ENCODE measurements at places on chromosomes 16 and 17. TPM values are rescaled to one million over a fixed set of nuclear protein-coding genes. Genes with fewer than 3 reads are reported as not detected.

DNA sequence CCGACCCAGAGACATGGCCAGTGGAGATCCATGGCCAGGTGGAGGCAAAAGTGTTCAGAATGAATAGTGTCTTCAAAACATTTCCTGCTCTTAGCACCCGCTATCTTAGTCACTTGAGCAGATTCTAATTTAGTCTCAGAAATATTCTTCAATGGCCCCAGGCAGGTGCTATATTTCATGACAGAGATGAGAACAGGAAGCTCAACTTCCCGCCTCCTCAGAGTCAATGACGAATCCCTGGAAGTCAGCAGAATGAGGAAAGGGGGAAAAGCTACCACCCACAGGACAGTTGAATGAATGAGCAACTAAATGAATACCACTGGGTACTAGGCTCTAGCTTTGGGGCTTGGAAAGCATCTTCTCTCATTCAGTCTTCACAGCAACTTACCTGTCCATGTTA lies 147.2 kb downstream of the ASIC2 start:
- DNase-seq = no peak

DNA sequence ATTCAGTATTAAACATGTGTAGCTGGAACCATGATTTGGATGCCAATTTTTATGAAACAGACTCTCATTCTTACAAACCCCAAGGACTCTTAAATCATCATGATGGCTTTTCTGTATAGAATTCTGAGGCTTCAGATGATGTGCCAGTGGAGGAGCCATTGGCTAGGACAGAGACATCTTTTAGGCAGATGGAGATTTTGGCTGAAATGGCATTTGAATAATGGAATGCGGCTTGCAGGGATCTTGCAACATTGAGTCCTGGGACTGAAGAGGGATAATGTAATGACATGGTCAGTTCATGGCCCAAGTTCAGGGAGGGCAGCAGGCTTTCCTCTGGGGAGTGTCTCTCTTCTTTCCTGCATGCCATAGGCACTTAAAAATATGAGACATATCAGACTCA lies 172.4 kb downstream of the ABCA8 start:
- DNase-seq = no peak

Gene PDXDC1
- 69.1 TPM for total RNA-seq

GRCh38 chr17:79615446-79615845 lies 4.6 kb upstream of the RBFOX3 start:
- no peak for DNase-seq

- no peak for DNase-seq
These were observed 773 bp downstream of the CENPX start for GRCh38 chr17:82021900-82022309.

Gene KCTD11
- total RNA-seq = 3.4 TPM

DNA sequence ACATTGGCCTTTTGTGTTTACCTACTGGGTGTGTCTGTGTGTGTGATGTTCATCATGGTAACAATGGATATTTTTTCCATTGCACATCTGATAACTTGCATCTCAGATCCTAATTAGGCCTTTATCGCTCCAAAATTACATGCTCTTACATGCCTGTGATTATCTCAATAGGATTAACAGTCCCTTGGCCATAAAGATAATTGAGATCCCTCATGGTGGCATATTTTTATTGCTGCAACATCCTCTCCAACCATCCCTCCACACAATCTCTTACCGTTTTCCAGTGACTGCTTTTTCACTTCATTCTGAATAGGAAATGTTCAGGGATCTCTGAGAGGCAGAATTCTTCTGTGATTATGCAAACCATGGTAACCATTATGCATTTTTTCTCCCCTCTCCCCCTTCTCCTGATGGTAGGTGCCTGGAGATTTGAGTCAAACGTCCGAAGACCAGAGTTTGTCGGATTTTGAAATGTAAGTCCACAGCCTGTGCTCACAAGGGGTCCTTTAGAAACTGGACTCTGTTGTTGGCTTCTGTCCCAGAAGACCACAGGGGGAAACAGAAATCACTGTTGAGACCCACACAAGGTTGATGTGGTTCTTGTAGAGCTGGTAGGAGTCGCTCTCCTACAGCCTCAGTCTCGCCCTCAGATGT lies 405.5 kb downstream of the CPPED1 start:
- peak; percentile 43 for DNase-seq

DNA sequence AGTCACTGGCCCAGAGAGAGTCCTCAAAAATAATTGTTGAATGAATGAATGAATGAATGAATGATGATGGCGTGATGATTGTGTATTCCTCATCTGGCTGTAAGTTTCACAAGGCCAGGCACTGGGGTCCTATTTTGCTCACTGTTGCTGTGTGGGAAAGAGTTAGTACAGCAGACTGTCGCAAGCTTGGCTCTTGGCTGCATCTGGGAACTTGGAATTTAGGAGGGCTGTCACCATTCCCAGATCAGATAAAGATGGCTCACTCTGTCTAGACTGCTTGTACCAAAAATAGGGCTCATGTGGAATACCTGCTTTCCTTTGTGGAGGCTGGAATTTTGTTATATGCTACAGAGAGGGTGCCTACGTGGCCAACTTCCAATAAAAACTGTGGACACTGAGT lies 530.6 kb downstream of the WWOX start:
- DNase-seq = no peak

DNA sequence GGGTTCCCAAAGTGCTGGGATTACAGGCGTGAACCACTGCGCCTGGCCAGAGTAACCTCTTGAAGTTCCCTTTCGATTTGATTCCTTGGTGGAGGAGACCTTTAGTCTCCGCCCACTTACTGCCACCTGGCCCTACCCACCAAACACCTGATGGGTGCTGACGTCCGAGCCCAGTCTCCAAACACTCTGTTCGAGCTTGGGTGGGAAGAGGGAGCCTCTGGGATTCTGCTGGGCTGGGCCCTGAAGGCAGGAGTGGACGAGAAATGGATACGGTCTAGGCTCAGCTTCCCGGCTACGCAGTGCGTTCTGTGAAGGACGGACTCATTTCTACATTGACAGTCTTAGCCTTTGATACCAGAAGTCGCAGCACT lies 870 bp upstream of the ITGA3 start:
- DNase-seq = peak; percentile 43

DNA sequence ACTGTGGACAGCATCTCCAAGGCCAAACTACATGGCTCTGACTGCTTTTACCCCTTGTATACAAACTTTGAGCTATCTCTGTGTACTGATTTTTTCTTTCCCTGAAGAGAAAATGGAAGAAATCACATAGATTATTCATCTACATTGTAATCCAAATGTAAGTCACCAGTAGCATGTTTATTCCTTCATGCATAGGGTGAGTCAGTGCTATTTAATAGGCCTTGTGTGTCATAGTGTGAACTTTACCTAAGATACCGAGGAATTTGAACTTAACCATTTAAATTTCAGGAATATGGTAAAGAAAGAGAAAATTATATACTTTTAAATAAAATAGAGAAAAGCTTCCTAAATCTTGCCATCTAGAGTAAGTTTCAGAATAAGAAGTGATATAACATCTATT lies 16.5 kb downstream of the PHKB start:
- no peak for DNase-seq

Gene AHSP
- 4.2 TPM for total RNA-seq

- no peak for DNase-seq
These were observed 65.9 kb upstream of the TNRC6C start for GRCh38 chr17:77892469-77893143.

DNA sequence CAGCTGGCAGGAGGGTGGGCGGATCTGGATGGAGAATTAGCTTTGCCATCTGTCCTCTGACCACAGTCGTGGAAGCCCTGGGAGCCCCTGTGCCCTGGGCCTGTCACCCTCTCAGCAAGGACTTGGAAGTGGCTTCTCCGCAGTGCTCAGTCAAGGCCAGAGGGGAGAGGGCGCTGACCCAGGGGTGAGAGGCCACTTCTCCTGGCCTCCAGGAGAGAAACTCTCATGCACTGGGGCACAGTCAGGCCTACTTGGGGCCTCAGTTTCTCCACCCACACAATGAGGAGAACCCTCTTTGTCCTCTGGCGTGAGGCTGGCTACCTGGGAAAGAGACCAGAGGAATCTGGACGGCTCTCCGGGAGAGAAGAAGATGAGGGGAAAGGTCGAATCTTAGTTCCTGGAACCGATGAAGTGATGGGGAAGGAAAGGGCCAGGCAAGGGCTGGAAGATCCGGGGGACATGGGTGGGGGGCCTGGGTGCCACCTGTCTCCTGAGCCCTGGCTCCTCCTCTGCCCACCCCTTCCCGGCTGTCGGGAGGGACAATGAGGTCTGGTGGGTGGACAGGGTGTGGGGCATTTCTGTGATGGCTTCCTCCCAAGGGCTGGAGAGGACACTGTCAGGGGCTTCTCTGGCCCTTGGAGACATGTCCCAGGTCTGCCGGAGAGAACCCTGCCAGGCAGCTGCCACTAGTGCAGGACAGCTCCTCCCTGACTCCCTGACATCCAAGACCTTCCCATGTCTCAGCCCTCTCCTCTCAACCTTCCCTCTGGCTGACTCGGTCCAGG lies 9.0 kb upstream of the ARHGAP27 start:
- DNase-seq = no peak

DNA sequence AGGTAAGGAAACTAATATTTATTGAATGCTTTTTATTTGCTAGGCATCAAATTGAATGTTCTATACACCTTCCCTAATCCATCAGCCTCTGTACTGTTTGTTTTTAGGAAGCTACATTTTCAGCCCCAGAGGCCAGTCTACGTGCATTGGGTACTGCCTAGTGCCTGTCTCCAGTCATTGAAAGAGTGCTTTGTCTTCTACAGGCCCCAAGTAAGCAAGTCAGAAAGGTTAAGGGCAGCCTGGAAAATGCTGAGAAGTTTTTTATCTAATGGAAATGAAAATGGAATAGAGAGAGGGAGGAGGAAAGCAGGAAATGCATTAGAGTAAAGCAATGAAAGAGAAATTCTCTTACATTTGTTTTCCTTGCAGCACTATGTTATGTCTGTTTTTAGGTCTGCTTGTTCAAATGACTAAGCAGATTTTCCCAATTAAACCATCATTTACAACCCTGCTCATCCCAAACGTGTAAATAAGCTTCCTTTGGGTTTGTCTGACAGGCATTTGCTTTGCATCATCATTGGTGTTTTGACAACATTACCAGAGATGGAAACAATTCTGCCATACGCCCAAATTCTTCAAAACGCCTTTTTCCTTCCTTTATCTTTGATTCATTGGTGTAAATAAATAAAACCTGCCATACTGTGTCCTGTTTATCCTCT lies 116.0 kb upstream of the GOT2 start:
- DNase-seq = peak; percentile 52

GRCh38 chr16:2250652-2251295 lies 613 bp downstream of the ECI1 start:
- DNase-seq = peak; percentile 39

DNA sequence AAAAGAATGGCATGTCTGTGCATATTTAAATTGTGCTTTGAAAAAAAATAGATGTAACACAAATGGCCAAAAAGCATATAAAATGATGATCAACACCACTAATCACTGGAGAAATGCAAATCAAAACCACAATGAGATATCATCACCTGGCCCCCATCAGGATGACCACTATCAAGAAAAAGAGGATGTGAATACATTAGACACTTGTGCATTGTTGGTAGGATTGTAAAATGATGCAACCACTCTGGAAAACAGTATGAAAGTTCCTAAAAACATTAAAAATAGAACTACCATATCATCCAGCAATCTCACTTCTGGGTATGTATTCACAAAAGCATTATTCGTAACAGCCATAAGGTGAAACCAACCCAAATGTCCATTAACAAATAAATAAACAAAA lies 91.5 kb downstream of the SPAG9 start:
- DNase-seq = no peak

DNA sequence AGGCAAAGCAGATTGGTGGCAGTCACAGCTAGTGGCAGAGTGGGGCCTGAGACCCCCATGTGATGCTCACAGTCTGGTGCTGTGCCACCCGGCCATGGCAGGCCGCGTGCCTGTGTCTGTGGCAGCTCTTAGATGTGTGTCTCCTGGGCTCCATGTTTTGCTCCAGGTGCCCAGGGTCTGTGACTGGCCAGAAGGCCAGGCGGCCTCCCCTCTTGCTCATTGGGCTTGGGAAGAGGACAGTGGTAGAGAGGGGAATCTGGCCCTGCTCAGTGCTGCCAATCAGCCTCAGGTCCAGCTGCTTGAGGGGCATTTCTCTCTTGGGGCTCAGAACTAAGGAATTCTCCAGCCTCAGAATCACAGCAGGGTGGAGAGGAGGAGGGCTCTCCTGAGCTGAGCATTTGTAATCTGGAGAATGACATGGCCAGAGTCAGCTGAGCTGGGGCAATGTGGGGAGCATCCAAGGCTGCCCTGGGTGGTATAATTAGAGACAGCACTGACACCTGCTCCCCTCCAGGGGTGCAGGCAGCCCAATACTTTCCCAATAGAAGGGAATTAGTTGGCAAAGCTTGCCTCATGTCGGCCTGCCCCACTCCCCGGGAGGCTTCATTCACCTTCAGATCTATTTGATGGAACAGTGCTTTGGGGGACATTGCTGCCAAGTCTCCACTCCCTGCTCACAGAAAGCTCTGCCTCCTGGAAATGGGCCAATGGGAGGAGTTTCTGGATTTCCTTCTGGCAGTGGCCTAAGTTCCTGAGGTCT lies 2.7 kb upstream of the LASP1NB start:
- peak; percentile 90 for DNase-seq

DNA sequence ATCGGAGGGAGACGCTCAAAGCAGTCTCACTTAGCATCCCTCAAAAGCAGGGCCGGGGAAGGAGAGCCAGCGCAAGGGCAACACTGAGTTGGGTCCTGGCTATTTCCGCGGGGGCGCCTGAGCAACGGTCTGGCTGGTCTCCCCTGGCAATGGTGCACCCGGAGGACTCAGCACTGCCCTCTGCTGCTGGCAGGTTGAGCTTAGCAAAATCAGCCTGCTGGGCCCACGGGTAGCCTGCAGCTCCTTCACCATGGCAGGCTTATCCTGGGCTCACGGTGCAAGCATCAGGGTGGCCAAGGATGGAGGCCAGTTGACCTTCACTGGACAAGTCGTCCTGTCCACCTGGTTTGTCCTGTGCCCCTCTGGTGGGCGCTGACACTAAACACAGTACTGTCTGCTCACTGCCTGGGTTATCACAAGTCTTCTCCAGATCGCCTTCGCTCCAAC lies 14.4 kb upstream of the ALDH3A1 start:
- DNase-seq = peak; percentile 86

Gene ADAM11
- total RNA-seq = 0.72 TPM

GRCh38 chr16:69048328-69049120 lies 56.9 kb upstream of the HAS3 start:
- no peak for DNase-seq

GRCh38 chr17:64161380-64162176 lies 31.6 kb upstream of the ERN1 start:
- DNase-seq = no peak

- no peak for DNase-seq
These were observed 156.6 kb upstream of the SDK2 start for GRCh38 chr17:73800893-73801292.

Gene IST1
- total RNA-seq = 213 TPM
